ENCODE measurements at places on chromosomes 7 and 10.

GRCh38 chr7:98341106-98341505 lies 59.6 kb downstream of the BRI3 start:
- DNase-seq: no peak

DNA sequence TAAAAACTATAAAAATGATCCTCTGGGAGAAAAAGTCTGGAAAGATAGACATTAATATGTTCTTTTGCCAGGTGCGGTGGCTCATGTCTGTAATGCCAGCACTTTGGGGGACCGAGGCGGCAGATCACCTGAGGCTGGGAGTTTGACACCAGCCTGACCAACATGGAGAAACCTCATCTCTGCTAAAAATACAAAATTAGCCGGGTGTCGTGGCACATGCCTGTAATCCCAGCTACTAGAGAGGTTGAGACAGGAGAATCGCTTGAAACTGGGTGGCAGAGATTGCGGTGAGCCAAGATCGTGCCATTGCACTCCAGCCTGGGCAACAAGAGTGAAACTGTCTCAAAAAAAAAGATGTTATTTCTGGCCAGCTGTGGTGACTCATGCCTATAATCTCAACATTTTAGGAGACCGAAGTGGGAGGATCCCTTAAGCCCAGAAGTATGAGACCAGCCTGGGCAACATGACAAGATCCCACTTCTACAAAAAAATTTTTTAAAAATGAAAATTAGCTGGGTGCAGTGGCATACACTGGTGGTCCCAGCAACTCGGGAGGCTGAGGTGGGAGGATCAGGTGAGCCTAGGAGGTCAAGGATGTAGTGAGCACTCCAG lies 101.9 kb upstream of the LRRN3 start:
- DNase-seq: no peak

DNA sequence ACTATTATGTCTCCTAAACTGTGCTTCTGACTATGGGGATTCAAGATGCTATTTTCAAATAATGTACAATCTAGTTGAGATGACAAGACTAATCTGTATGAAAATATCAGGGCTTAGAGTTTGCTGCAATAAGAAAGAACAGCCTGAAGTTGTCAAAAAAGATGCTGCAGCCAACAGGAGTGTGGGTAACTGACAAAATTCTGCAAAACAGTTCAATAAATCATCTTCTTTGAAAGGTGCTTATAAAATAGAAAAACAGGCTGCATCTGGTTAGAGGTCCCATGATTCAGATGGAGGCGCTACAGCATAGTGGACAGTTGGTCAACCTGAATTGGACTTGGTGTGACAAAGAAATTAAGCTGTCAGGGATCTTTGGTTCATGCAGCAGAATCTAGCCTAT lies 511.0 kb downstream of the XPNPEP1 start:
- no peak for DNase-seq

DNA sequence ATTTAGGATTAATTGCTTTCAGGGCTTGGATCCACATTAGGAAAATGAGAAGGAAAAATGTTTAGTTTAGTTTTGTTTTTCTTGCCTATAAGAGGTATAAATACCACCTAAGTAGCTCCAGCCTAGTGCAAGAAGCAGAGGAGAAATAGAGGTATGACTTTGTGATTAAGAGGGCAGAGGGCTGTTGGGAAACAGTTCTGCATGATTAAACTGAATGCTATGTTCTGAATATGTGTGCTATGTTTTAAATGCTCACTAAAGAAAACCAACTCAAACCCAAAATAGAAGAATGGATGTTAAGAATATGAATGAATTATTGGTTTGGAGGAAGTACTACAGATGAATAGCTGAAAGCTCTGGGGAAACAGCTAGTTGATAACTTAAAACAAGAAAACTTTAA lies 7.6 kb downstream of the CALCR start:
- DNase-seq: no peak

GRCh38 chr10:34612446-34612845 lies 202.7 kb downstream of the PARD3 start:
- DNase-seq: no peak

- DNase-seq: no peak
These were observed 16.6 kb upstream of the FAM170B start for GRCh38 chr10:49150426-49150825.

GRCh38 chr10:66483966-66484365 lies 441.9 kb upstream of the LRRTM3 start:
- no peak for DNase-seq

All from gastrocnemius medialis (tissue), 4 donors.